Naive thymus-derived CD8-positive, alpha-beta T cell (primary cell): ENCODE measurements at places on chromosomes 3 and 15. TPM values are rescaled to one million over a fixed set of nuclear protein-coding genes. Genes with fewer than 3 reads are reported as not detected.

DNA sequence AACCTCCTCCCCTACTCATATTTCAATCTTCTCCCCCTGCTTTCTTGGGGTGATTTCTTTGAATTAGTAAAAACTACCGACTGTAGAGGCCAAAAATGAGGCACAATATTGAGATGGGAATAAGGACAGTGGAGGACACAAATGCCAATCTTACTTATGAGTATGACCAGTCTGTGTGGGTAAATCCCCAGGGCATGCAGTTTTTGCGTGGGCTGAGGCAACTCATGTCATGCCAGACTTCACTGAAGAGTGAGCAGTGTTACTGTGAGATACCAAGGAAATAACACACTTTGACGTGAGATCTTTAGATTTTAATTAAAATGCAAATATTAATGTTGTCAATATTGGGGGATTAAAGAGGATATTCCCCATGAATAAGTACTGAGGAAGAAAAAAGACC lies 254.3 kb upstream of the ICE2 start:
- H3K27ac ChIP-seq: no peak overlapping the region
- peaks cover 24% of the 10 kb centered on the region for H3K4me1 ChIP-seq
- H3K4me3 ChIP-seq: no peak overlapping the region
- H3K36me3 ChIP-seq: no peaks in the 10 kb centered on the region
- no peak for DNase-seq
- no peaks in the 10 kb centered on the region for H3K27me3 ChIP-seq

GRCh38 chr3:126128504-126129397 lies 44.8 kb upstream of the SLC41A3 start:
- H3K27ac ChIP-seq: no peak overlapping the region
- H3K4me1 ChIP-seq: no peaks in the 10 kb centered on the region
- no peak overlapping the region for H3K4me3 ChIP-seq
- peaks cover 9% of the 10 kb centered on the region for H3K27me3 ChIP-seq
- DNase-seq: no peak
- no peaks in the 10 kb centered on the region for H3K36me3 ChIP-seq

DNA sequence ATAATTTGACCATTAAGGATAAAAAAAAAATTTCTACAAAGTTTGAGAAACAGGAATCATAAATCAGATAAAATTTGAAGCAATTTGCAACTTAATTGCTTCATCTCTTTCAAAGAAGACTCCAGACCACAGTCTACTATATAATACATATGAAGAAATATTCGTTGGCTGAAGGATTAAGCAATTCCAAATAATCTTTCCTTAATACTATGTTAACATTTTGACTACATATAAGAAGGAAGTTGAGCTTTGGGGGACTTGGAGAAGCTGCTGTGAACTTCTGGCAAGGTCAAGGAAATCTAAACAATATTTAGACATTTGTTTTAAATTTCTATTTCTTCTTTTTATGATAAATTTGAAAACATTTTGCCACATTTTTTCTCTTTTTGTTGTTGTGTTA lies 13.5 kb upstream of the GABRR3 start:
- H3K4me3 ChIP-seq: no peak overlapping the region
- H3K36me3 ChIP-seq: no peaks in the 10 kb centered on the region
- H3K27me3 ChIP-seq: no peaks in the 10 kb centered on the region
- no peak for DNase-seq
- H3K4me1 ChIP-seq: no peaks in the 10 kb centered on the region

DNA sequence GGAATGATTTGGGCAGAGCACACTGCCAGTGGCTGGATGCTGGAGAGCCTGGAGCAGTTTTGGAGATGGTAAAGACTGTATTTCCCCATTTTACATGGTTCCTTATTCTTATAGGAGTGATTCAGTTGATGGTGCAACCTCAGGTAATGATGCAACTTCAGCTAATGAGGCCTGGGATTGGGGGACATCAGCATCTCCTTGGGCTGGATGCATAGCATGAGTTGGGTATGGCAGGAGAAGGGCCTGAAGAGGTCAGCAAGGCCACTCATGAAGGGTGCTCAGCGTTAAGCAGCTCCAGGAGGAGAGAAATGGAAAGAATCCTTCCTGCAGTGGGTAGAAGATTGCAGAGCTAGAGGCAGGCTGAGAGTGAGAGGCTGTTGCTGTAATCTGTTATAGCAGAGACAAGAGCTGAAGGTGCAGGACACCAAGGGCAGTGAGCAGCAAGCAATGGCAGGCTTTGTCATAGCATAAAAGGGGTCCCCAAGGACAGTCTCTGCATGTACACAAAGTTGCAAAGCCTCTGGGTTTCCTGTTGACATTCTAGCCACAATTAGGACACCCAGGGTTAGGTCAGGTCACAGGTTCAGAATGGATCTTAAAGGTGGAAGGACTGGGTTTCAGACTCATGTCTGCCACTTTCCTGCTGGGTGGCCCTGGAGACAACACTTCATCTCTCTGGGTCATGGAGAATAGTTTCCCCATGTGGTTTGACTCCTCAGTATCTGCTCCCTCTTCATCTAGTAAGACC lies 29.5 kb upstream of the SNRK start:
- H3K27ac ChIP-seq: peak overlapping the region; percentile 30
- peaks cover 37% of the 10 kb centered on the region for H3K4me1 ChIP-seq
- no peaks in the 10 kb centered on the region for H3K27me3 ChIP-seq
- no peaks in the 10 kb centered on the region for H3K36me3 ChIP-seq
- DNase-seq: no peak
- H3K4me3 ChIP-seq: peak overlapping the region; percentile 55

DNA sequence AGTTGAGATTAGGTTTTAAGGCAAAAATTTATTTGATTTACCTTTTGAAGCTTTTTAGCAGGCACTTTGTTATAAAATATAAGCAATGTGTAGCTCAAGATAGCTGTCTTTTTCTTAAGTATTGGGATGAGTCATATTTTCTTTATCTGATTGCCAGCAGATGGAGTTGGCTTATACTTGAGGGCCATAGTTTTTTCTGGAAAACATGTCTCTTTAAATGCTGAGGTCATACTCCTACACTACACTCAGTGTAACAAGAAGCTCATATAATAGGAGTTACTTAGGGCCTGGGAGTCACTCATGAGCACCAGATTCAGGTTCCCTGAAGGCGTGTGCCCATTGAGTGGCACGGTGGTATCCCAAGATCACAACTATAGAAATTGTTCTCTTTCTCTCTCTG lies 579.8 kb downstream of the EDEM1 start:
- H3K36me3 ChIP-seq: no peaks in the 10 kb centered on the region
- H3K4me3 ChIP-seq: no peak overlapping the region
- peaks cover 2% of the 10 kb centered on the region for H3K4me1 ChIP-seq
- H3K27me3 ChIP-seq: no peaks in the 10 kb centered on the region
- no peak overlapping the region for H3K27ac ChIP-seq

- H3K4me1 ChIP-seq: peaks cover 2% of the 10 kb centered on the region
- H3K36me3 ChIP-seq: no peaks in the 10 kb centered on the region
- no peaks in the 10 kb centered on the region for H3K27me3 ChIP-seq
- H3K27ac ChIP-seq: no peak overlapping the region
- no peak overlapping the region for H3K4me3 ChIP-seq
- no peak for DNase-seq
These were observed 271.0 kb upstream of the GADL1 start for GRCh38 chr3:31165399-31165860.

DNA sequence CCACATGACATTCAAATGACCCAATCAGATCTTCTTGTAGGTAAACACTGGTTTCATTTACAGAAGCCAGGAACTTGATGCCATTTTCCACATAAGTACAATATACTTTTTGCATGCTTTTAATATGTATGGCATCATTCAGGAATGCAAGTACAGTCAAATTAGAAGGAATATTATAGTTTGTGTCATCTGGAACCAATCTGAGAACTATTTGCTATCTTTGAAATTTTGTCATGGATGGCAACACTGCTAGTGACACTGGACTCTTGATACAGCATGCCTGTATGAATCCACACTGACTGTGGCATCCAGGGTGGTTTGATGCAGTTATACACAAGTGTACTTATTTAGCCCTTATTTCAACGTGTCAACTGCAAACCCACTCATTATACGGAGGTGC lies 141.6 kb downstream of the EBLN2 start:
- no peaks in the 10 kb centered on the region for H3K36me3 ChIP-seq
- H3K27me3 ChIP-seq: peaks cover 6% of the 10 kb centered on the region
- DNase-seq: no peak
- no peak overlapping the region for H3K4me3 ChIP-seq
- H3K27ac ChIP-seq: no peak overlapping the region

GRCh38 chr3:41199866-41200668 lies 762 bp downstream of the CTNNB1 start:
- DNase-seq: peak; percentile 41
- no peaks in the 10 kb centered on the region for H3K36me3 ChIP-seq
- peaks cover 56% of the 10 kb centered on the region for H3K4me1 ChIP-seq
- peak overlapping the region; percentile 98 for H3K4me3 ChIP-seq

DNA sequence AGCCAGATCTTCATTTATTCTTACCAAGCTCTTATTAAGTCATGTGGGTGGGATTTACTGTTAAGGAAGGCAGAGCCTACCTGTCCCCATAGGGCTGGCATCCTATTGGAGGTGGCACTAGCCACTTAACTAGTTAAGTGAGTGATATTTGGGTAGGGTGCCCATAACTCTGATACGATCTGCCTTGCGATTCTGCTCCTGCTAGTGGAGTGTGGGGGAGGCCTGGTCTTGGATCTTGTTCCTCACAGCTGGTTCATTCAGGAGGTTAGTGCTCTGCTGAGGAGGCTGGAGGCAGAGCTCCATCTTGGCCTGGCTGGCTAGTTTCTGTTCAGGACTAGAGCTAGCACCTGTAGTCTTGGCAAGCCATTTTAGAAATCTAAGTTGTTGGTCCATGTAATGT lies 9.3 kb downstream of the BAHD1 start:
- H3K4me3 ChIP-seq: peak overlapping the region; percentile 7
- no peaks in the 10 kb centered on the region for H3K27me3 ChIP-seq
- no peak for DNase-seq
- H3K4me1 ChIP-seq: peaks cover 79% of the 10 kb centered on the region

- H3K36me3 ChIP-seq: peaks cover 4% of the 10 kb centered on the region
- DNase-seq: no peak
- H3K4me1 ChIP-seq: no peaks in the 10 kb centered on the region
- no peak overlapping the region for H3K27ac ChIP-seq
- H3K27me3 ChIP-seq: peaks cover 25% of the 10 kb centered on the region
- H3K4me3 ChIP-seq: no peak overlapping the region
These were observed 51.6 kb downstream of the GATM start for GRCh38 chr15:45326741-45327140.

SLC15A2 gene
- total RNA-seq: 3.4 TPM

ITIH1 gene
- not detected for total RNA-seq

AMIGO3 gene
- total RNA-seq: 1.0 TPM
